Central memory CD4-positive, alpha-beta T cell (primary cell): ENCODE measurements at places on chromosomes 4 and X.

GRCh38 chrX:46589977-46590723, 16.6 kb downstream of the CHST7 start:
- no peak for DNase-seq

DNA sequence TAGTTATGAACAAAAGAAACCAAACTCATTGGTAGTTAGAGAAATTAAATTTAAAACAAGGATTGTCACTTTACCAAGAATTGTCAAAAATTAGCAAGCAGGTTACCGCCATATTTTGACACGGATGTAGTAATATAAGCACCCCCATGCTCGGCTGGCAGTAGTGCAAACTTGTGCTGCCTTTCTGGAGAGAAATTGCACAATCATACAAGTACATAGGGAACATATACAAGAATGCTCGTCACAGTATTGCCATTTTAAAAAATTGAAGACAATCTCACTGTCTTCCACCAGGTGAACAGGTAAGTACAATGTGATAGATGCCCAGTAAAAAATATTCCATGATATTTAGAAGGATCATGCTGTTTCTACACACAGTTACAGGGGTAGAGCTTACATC, 55.6 kb upstream of the SLC39A8 start:
- no peak for DNase-seq

GRCh38 chrX:152942077-152942442, 44.2 kb downstream of the ZNF185 start:
- no peak for DNase-seq

- DNase-seq, result no peak
Observed at GRCh38 chr4:147830987-147831386, 99.1 kb downstream of the ARHGAP10 start.

GRCh38 chr4:180811556-180811955, 1431.6 kb upstream of the TENM3 start:
- no peak for DNase-seq

DNA sequence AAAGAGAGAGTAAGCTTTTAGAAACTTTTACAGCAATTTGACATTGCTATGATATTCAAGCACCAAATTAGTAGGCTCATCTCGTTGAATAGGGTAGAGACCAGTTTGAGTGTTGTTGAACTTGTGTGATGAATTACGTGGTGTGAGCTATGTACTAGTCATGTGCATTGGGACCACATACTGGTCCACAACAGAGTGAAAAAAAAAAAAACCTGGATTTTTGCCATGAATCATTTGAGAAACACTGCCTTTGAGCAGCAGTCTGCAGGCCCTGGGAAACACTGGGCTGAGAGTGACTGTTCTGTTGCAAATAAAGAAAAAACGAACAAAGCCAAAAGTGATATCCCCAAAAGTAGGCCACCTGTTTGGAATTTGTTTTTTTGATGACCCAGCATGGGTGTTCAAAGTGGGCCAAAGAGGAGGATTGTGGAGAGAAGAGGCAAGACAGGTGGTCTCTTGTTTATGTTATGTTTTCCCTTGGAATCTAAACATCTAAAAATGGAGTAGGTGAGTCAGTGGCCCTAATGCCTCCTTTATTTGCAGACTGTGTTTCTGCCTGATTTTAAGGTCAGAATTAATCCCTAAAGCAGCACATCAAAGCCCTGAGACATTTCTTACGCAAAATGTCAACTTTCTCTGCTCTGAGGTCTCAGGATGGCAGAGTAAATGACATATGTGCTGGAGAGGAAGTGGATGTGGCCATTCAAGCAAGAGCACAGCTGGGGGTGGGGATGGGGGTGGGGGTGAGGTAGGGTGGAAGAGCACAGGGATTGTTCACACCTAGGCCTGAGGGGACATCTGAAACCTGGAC, 33.5 kb downstream of the TAF7L start:
- no peak for DNase-seq

DNA sequence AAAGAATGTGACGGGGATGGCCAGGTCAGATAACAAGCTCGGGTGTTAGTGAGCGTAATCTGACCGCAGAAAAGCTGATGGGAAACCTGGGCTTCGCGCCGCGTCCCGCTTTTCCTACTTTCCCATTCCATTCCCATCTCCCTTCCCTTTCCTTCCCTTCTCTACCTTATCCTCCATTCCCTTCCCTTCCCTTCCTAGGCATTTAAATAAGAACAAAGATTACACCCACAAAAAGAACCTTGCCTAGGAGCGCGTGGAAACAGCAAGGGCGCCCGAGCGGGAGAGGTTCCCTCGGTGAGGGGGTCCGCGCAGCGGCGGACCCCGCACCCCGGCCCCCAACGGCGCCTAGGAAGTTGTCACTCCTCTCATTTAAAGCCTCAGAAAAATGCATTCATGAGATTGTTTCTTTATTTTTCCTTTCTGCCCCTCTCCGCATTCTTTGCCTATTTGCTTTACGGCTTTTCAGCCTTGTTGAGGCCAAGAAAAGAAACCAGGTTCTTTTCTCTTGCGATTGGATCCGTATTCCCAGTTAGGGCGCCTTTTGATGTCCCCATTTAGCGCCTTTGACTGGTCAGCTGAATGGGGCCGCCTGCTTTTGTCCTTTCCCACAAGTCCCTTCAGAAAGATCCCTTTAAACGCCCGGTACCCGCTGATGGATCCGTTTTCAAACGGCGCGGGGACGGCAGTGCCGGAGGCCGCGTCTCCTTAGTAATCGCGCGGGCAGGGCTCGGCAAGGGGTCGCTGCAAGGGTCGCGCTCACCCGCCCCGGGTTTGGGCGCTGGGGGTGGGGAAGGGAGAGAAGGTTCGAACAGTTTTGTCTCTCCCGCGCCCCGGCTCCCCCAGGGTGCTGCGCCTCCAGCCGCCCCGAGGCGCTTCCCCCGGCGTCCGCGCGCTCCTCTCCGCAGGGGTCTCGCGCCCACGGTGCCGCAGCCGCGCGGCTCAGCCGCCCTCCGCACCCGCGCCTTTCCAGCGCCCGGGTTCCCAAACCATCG, 54.1 kb upstream of the TMEM33 start:
- DNase-seq, result no peak

DNA sequence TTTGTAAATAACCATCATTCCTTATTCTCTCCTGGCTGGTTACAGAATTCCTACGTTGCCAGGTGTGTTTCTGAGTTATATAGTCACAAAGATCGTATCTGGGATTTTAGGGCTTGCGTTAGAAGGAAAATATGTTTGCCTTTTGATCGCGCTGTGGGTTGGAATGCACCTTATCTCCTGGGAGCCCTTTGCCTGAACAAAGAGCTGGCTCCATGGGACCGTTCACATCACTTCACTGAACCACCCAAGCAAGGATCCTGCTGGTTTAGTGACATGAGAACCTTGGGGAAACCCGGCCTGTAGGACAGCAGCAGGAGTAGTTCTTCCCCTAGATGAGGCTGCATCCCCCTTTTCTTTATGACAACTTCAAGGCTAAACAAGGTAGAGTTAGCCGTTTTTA, 51.6 kb downstream of the RS1 start:
- DNase-seq, result no peak

- DNase-seq, result no peak
Observed at GRCh38 chrX:30822764-30823163, 66.3 kb downstream of the TAB3 start.

- DNase-seq, result no peak
Observed at GRCh38 chrX:119622356-119623232, 16.4 kb upstream of the NKRF start.

DNA sequence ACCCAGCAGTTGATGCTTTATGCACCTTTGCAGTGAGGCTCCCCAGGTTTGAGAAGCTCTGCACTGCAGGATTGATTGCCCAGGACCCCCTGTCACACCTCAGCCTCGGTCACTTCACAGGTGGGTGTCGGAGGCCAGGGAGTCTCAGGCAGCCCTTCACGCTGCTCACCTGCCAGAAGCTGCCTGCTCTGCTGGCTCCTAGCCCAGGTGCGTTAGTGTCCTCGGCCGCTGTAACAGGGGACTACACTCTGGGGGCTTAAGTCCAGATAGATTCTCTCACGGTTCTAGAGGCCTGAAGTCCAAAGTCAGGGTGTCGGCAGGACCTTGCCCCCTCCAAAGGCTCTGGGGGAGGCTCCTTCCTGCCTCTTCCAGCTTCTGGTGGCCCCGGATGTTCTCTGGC, 79.9 kb downstream of the CPZ start:
- DNase-seq, result no peak

DNA sequence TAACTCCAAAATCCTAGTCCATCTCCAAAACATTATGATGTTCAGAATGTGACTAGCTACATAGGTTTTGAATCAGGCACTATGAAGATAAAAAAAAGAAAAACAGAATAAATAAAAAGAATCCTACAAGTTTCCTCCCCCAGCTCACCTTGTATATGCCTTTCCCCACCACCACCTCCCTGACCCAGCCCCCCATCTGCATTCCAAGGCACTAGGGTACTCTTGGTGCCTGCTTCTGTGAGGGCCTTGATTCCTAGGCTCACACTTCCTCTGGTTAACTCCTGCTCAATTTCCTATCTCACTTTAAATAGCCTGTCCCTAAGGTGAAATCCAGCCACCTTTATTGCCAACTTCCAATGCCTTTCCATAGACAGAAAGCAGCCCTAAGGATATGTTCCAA, 178.7 kb upstream of the ATOH1 start:
- DNase-seq, result no peak

GRCh38 chr4:67604749-67605148, 46.2 kb downstream of the STAP1 start:
- no peak for DNase-seq

- DNase-seq, result no peak
Observed at GRCh38 chr4:6548201-6548881, 26.6 kb upstream of the MAN2B2 start.

GRCh38 chrX:128698573-128699181, 646.5 kb upstream of the ACTRT1 start:
- no peak for DNase-seq

- no peak for DNase-seq
Observed at GRCh38 chrX:40484408-40485091, 96.2 kb upstream of the ATP6AP2 start.

- no peak for DNase-seq
Observed at GRCh38 chrX:67692246-67692645, 148.4 kb downstream of the AR start.

- peak; percentile 80 for DNase-seq
Observed at GRCh38 chrX:129781134-129781672, 1.5 kb downstream of the SASH3 start.

DNA sequence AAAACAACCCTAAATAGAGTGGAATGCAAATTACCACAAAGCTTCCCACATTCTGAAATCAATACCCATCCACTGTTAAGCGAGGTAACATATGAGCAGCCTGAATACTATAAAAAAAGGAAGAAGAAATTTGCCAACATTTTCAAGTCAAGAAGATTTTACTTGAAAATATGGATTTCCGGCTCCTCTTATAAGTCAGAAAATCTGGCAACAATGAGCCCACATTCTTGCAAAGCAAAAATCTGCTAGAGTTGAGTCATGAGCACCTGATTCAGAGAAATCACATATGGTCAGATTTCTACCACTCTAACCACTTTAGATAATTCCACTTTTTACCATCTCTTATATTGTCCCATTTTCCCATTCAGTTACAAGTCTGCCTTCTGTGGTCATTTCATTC, 395.7 kb downstream of the DTHD1 start:
- DNase-seq, result no peak

- no peak for DNase-seq
Observed at GRCh38 chr4:13977746-13978145, 350.2 kb upstream of the BOD1L1 start.

DNA sequence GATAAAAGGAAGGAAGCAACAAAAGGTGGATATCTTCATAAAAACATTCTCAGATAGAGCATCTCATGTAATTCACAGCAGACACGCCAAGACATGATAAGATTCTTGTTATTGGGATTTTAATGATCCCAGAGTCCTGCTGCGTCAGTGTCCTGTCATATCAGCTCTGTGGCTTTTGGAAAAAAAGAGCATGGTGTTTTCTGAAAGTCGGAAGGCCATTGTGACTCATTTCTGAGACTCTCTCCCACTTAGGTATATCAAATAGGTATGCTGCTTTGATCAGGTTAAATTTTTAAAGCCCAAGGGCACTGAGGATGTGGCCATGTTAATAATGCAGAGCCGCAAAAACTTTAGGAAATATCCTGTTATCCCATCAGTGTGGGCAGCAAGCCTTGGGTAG, 481.0 kb downstream of the KCNIP4 start:
- DNase-seq, result no peak

GRCh38 chrX:56788717-56789122, 59.7 kb downstream of the NBDY start:
- no peak for DNase-seq

GRCh38 chr4:5924461-5925125, 31.7 kb upstream of the CRMP1 start:
- DNase-seq, result no peak
